ENCODE measurements at places on chromosomes 3 and 15.

GRCh38 chr3:120052225-120052624 lies 42.0 kb downstream of the GSK3B start:
- DNase-seq, result no peak

DNA sequence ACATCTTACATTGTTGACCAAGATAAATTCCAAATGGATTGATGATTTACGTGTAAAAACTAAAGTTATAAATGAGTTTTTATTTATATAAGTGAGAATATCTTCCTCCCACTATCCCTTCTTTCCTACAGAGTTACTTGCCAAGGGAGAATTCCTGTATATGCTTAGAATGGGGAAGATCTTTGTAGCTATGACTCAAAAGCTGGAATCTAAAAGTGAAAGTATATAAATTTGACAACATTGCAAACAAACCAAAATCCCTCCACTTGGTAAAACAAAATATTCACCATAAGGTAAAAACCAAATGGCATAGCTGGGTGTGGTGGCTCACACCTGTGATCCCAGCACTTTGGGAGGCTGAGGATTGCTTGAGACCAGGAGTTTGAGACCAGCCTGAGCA lies 52.7 kb upstream of the GCNT3 start:
- no peak for DNase-seq

GRCh38 chr3:122858373-122858772 lies 63.5 kb downstream of the SLC49A4 start:
- no peak for DNase-seq

DNA sequence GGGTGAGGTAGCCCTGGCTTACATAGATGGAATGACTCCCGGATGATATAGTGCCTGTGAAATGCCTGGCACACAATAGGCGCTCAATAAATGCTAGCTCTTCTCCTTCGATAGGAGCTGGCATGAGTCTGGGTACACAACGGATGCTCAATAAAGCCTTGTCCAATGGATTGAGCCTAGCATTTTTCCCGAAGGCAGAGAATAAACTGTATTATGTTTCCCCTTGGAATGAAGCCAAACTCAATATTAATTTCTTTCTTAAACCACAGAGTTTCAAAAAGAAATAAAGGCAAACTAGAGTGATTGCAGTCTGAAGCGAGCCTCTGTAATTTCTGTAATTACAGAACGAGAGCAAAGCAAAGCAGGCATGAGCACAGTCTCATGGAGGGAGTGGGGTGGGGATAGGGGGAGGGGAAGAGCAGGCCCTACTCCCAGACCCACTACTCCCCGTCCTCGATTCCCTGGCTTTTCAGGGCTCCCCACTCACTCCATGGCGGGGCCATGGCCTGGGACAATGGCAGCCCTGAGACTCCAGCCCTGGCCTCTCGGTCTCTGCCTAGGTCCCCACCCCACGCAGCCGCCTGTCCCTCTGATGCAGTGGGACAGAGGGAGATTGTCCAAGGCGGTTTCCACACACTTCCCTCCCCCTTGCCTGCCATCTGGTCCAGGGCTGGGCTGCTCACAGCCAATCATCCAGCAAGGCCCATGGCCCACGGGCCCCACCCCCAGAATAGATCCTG lies 18.0 kb downstream of the SLC6A1 start:
- DNase-seq, result no peak

GRCh38 chr3:110327870-110328269 lies 743.7 kb upstream of the NECTIN3 start:
- DNase-seq, result no peak

DNA sequence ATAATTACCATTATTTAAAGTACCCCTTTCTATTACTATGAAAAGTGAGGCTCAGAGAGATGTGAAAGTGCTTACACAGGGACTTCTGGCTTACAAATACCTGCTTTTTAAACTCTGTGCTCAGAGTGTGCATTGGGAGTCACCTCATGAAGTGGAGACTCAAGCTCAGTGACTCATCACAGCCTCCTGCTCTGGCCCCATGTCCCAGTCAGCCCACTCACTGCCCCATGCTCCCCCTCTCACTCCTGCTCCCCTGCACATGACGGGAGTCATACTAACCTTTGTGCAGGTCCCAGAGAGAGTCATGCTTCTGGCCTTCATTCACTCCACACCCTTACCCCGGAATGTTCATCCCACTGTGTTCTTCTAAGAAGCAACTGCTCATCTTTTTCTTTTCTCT lies 20.2 kb downstream of the CCR1 start:
- DNase-seq, result no peak

- DNase-seq, result no peak
Measured at GRCh38 chr15:37130356-37130755, 30.0 kb upstream of the MEIS2 start.

- DNase-seq, result no peak
Measured at GRCh38 chr15:30922480-30923311, 19.0 kb downstream of the FAN1 start.

DNA sequence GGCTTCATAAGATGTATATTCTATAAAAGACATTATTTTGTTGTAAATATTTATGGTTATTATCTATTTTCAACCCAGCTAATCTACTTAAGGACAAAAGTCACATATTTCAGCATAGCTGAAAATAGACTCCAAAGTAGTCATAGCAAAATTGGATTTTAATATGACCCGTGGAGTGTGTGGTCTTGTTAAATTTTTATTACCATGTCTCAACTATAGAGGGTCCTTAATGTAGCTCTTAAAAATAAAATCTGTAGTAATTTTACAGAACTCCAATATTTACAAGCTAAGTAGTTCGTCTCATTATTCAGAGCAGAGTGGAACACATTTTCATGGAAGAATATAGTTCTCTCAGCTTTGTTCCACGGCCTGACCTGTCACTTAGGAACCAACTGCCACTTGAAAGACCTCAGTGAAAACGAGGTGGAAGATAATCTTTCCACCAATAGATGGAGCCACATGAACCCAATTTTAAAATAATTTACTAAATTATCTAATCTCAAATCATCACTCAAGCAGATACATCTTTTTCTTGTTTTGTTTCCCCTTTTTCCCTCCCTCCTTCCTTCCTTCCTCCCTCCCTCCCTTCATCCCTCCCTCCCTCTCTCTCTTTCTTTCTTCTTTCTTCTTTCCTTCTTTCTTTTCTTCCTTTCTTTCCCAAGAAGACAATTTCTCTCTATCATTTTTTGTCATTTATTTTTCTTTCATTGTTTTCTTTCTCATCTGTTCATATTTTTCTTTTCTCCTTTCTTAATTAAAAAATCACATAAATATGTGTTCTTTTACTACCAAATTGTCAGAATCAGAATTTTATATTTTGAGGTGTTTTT lies 97.2 kb downstream of the CLDN1 start:
- no peak for DNase-seq

- no peak for DNase-seq
Measured at GRCh38 chr3:152524198-152525140, 255.7 kb downstream of the MBNL1 start.

- no peak for DNase-seq
Measured at GRCh38 chr3:69642606-69643005, 96.7 kb upstream of the MITF start.

- DNase-seq, result no peak
Measured at GRCh38 chr15:38414357-38414756, 39.6 kb upstream of the FAM98B start.

DNA sequence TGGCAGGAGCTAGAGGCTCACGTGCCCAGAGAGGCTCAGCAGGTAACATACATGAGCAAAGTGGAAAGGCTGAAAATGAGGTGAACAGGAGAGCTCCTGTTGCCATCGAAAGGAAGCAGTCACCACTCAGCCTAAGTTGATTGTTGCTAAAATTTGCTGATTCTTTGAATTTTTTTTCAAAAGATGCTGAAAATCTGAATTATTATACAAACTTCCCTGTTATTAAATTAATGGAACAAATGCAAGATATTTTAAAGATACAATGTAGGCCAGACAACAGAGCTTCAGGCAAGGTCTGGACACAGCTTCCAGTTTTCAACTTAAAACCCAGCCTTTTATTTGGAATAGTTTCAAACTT lies 151.3 kb downstream of the GHSR start:
- no peak for DNase-seq

- no peak for DNase-seq
Measured at GRCh38 chr3:111690242-111690641, 95.1 kb upstream of the ZBED2 start.

DNA sequence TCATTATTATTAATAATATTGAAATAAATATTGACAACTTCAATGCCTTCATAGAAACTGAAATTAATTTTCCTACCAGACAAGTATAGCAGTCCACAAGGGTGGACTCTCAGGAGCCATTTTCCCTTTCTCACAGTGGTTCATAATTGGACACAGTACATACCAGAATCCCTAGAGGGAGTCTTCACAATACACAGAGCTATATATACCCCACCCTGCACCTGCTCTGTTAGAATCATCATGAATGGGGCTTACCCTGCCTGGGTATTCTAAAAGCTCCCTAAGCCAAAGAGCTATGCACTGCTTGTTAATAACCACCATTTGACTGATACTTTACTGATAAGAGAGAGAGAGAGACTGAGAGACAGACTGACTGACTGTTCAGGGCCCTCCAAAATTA lies 134.9 kb downstream of the FEZF2 start:
- DNase-seq, result no peak

DNA sequence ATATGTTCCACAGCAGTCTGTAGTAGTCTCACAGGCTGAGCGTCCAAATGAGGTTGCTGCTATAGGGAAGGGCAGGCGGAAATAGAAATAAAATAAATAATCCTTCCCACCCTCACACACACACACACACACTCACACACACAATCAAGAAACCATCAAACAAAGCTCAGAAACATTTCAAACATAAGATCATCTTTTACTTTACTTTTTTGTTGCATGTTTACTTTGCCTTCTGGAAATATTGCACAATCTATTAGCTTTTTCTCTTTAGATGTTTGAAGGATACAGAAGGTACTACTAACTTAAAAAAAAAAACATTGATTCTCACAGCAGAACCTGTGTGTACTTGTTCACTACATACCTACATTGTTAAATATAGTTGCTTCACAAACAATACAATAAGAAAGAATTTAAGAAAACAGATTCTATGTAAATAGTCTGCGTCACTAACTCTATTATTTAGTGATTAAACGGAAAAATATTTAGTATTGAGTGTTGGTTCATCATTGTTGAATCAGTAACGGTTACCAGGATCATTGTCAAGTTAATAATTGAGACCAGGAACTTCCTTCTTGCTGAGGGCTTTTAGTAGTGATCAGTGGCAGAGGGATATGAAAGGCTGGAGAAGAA lies 20.5 kb downstream of the ALCAM start:
- no peak for DNase-seq

DNA sequence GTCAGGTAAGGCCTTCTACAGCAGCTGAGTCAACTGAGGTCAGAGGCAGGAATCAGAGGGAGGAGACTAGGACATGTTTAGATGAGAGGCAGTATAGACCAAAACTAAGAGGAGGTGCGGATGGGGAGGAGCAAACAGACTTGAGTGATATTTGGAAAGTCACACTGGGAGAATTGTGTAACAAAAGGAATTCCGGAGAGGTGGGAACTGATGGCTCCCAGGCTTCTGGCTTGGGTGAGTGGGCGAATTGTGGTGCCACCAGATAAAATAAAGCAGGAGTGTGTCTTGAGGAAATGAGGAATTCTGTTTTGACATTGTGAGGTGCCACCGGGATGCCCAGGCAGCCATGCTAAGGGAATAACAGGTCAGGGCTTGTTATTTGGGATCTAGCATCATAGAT lies 3.3 kb upstream of the TM6SF1 start:
- no peak for DNase-seq

GRCh38 chr3:130960139-130960795 lies 66.4 kb downstream of the ASTE1 start:
- no peak for DNase-seq

- DNase-seq, result no peak
Measured at GRCh38 chr15:73190189-73190601, 137.9 kb downstream of the NEO1 start.

- no peak for DNase-seq
Measured at GRCh38 chr3:181948286-181948685, 236.6 kb downstream of the SOX2 start.

GRCh38 chr3:103381296-103382079 lies 946.7 kb downstream of the ZPLD1 start:
- no peak for DNase-seq

GRCh38 chr3:46208167-46208704 lies at the start of gene CCR1:
Gene CCR1 (minus strand): TSS chr3:46208313. CDS start chr3:46204313, 4,000 bp downstream.
- DNase-seq, result no peak

GRCh38 chr3:126456766-126457388 lies 18.8 kb downstream of the ZXDC start:
- no peak for DNase-seq

GRCh38 chr3:16406579-16406978 lies 106.9 kb downstream of the RFTN1 start:
- no peak for DNase-seq

GRCh38 chr3:140931016-140931454 lies 10.6 kb upstream of the SLC25A36 start:
- no peak for DNase-seq

GRCh38 chr3:126711121-126711760 lies 7.2 kb downstream of the CHCHD6 start:
- DNase-seq, result no peak

- DNase-seq, result no peak
Measured at GRCh38 chr3:196517162-196517800, 2.1 kb upstream of the SMCO1 start.

- DNase-seq, result no peak
Measured at GRCh38 chr3:64815789-64816188, 128.0 kb upstream of the ADAMTS9 start.

- no peak for DNase-seq
Measured at GRCh38 chr3:111332488-111333080, 209.4 kb upstream of the CD96 start.

DNA sequence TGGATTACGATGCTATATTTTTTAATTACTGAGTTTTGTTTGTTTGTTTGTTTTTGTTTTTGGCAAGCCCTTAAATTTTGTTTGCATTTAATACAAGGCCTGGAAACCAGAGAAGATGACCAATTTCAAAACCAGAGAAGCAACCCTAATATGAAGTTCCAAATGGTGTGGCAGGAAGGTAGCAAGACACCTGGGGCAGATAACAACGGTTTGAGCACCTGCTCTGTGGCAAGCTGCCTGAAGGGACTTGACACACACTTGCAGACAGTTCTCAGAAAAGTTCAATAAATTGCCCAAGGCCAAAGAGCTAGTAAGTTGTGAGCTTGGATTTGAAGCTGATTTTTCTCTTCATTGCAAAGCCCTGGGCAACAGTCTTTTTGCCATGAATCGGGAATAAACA lies 151.2 kb upstream of the UBE2E1 start:
- no peak for DNase-seq

DNA sequence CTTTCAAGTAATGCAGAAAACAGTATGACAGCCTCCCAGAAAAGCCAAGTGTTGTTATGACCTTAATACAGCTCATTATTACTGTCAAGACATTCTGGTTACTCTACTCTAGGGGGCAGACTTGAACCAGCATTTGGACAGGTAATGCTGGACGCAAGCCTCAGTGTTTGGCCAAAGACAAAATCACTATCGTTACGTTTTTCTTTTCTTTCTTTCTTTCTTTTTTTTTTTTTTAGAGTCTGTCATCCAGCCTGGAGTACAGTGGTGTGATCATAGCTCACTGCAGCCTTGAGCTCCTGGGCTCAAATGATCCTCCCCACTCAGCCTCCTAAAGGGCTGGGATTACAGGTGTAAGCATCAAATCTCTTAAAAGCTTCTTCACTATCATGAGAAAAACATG lies 29.4 kb upstream of the TMEM45A start:
- DNase-seq, result no peak

All from cortex of kidney (tissue), 1 donor.